ENCODE measurements at places on chromosomes 1 and 21.

DNA sequence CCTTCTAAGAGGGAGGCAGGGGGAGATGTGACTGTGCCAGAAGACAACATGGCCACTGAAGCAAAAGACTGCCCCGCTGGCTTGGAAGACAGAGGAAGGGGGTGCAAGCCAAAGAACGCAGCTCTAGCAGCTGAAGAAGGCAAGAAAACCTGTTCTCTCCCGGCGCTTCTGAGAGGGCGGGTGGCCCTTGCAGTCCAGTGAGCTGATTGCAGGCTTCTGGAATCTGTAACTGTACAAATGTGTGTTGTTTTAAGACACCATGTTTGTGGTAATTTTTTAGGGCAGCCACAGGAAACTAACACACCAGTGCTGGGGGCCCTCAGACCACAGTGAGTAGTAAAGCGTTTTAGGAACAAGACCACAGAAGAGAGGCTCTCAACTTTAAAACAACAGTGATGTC, 47.0 kb downstream of the CD46 start:
- DNase-seq: no peak

- DNase-seq: no peak
Measured at GRCh38 chr1:114574365-114574764, 7.0 kb downstream of the BCAS2 start.

- DNase-seq: no peak
Measured at GRCh38 chr1:236011641-236012040, 53.2 kb downstream of the NID1 start.

- DNase-seq: no peak
Measured at GRCh38 chr1:207820568-207821463, 69.0 kb downstream of the CD46 start.

- no peak for DNase-seq
Measured at GRCh38 chr1:46008585-46008984, 123.8 kb downstream of the PIK3R3 start.

DNA sequence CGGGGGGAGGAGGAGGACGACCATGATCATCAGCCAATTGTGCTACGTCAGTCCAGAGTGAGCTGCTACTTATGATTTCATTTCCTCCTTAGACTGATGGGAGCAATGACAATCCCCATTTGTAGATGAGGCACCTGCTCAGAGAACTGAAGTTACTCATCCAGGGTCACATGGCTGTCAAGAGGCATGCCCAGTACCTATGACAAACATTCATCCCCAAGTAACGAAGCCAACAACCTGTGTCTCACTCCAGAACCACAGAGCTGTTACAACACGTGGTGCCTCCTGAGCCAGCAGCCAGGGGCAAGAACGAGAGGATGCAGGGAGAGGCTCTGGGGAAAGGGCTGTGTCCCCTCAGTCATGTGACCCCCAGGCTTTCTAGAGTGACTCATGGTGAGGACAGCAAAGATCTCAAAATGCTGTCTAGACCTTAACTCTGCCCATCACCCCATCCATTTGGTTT, 93.6 kb downstream of the SIM2 start:
- DNase-seq: peak; percentile 61

DNA sequence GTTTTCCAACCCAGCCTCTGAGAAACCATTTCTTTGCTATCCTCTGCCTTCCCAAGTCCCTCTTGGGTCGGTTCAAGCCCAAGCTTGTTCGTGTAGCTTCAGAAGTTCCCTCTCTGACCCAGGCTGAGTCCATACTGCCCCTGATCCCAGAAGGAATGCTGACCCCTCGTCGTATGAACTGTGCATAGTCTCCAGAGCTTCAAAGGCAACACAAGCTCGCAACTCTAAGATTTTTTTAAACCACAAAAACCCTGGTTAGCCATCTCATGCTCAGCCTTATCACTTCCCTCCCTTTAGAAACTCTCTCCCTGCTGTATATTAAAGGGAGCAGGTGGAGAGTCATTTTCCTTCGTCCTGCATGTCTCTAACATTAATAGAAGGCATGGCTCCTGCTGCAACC, 23.8 kb downstream of the EIF2D start:
- DNase-seq: no peak

DNA sequence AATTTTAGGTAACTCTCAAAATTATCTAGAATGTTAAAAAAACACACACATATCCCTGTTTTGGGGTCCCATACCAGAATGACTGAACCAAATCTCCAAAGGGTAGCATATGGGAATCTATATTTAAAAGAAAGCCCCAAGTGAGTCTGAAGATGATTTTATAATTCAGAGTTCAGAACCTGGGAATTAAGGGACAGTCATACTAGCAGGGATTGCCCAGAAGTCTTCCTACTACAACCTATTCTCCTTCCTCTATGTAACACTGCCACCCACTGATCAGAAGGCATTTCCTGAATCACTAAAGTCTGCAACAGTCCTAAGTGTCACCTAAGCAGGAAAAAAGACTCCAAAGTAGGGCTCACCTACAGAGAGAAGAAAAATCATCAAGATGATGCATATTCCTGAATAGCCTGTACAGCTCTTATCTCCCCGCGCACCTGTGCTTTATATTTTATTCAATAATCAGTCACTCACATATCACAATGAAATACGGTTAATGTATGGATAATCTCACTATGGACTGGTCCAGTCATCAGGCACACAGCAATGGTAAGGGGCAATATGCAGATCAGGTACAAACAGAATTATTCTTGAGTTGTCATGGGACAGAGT, 4.9 kb downstream of the RGS1 start:
- peak; percentile 82 for DNase-seq

DNA sequence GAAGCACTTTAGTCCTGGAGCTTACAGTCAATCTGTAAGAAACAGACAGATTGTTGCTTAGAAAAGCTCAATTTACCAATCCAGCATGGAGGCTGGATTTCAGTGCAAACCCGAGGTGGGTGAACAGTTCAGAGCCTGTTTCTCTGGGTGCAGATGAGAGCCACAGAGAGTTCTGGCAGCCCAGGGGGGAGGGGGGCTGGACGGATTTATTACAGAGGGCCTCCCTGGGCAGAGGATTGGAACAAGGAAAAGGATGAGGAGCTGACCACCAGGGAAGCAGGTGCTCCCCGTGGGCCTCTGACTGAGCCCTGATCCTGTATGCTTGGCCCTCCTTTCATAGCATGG, 38.0 kb upstream of the EPS8L3 start:
- DNase-seq: no peak

- DNase-seq: no peak
Measured at GRCh38 chr1:5962265-5963105, 29.7 kb downstream of the NPHP4 start.

GRCh38 chr1:66925558-66925910, 744 bp downstream of the MIER1 start:
- no peak for DNase-seq

- DNase-seq: no peak
Measured at GRCh38 chr21:43885721-43886120, 20.7 kb downstream of the AGPAT3 start.

- no peak for DNase-seq
Measured at GRCh38 chr1:37034121-37035013, at the start of gene GRIK3. GRIK3 (minus strand) TSS chr1:37034515; CDS start chr1:37034108, 407 bp downstream.

- DNase-seq: no peak
Measured at GRCh38 chr1:194624833-194625232, 1438.4 kb upstream of the B3GALT2 start.

GRCh38 chr21:44051462-44051941, 39.4 kb downstream of the TRAPPC10 start:
- DNase-seq: peak; percentile 73

GRCh38 chr1:78787544-78787943, 137.9 kb downstream of the IFI44 start:
- no peak for DNase-seq

DNA sequence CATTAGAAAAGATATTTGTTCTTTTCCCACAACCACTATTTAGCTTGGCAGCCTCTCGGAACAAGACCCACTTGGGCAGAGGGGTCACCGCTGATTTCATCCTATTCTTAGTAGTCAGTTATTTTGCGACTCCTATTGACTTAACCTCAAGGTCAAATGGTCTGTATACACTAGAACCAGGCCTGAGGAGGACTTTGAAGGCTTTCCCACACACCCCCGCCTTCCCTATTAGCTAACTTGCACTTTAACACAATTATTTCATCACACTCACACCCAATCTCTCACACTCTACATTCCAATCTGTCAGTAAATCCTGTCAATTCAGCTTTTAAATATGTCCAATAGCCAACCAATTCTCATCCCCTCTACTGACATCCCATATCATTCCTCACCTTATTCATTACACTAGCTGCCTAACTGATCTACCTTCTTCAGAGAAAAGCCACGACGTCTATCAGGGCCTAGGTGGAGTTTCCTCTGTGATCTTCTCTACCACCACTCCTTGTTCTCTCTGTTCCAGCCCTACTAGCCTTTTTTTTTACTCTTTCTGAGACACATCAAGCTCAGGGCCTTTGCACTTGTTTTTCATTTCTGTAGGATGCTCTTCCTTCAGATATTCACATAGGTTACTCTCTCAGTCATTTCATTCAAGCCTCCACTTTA, 1.0 kb upstream of the NIBAN1 start:
- DNase-seq: no peak

DNA sequence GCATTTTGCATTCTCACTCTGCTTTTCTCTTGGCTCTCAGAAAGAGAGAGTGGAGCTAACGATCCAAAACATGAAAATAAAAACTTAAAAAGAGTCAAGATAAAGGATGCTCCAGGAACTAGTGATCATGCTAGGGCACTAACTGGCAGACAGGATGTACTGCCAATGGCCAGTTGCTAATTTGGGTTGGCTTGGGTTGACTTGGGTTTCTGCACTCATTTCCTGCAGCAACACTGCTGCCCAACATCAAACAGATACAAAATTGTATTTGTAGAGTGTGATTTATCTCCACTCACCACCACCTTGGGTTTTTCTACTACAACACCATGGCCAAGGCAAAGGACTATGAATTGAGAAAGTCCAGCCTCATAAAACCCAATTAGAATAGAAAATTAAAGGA, 662.3 kb upstream of the PTBP2 start:
- no peak for DNase-seq

DNA sequence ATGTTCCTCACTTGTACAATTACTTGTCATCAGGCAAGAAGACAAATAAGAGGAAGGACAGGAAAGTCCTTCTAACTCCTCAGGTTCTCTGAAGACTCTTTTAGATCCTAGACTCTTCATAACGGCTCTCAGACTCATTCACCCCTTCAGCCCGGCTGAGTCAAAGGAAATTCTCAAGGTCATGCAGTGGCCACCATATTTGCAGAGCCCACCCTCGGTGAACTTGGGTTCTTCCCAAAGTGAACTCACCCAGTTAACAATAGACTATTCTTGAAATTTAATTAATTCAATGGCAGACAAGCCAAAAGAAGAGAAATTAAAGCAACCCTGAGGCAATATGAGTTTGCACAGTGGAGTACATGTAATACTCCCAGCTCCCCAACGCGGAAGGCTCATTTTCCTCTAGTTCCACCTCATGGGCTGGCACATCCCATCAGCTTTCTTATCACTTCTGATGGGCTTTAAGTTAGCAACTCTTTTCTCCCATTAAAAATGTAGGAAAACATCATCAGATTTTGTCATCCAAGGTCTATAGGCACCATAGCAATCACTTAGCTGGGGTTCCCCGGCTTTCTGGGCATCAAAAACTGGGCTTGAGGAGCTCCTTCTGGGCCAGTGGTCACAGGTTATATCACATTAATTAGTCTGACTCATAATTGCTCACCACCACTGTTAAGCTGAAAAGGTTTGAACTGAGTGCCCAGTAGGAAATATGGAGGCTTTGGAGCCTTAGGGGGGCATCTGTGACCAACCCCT, 27.8 kb upstream of the TIAM1 start:
- DNase-seq: no peak

DNA sequence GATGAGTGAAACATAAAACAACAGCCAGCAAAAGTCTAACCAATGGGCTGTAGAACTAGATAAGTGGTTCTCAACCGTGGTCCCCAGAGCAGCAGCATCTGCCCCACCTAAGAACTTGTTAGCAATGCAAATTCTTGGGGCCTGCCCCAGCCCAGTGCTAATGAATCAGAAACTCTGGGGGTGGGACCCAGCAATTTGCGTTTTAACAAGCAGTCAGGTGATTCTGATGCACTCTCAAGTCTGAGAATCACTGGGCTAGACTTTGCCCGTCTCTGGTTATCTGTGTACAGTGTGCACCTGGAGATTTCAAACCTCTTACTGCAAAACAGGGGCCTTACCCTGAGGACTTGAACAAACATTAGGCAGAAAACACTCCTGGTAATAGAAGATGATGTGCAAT, 66.5 kb downstream of the PLXNA2 start:
- DNase-seq: no peak

DNA sequence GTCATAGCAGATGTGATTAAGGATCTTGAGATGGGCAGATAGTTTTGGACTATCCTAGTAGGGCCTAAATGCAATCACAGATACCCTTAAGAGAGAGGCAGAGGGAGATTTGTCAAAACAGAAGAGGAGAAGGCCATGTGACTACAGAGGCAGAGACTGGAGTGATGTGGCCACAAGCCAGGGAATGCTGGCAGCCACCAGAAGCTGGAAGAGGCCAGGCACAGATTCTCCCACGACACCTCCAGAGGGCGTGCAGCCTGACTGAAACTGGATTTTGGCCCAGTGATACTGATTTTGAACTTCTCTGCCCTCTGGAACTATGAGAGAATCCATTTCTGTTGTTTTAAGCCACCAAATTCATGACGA, 52.1 kb upstream of the EPS8L3 start:
- no peak for DNase-seq

DNA sequence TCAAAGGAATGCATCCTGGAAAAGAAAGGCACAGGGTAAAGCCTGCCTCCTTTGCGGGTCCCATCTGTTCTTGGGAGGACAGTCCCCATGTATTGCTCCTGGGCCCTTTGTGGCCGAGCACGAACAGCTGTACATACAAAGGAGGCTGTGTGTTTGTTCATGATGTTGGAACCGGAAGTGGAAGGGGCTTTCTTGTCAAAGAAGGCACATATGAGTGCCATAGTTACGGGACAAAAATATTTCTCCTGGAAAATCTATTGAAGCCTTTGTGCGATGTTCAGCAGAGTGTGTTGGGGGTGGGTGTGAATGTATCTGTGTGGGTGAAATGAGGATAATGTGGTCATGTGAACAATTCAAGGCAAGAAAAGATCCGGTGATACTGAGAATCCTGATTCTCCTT, 297.6 kb downstream of the DISC1 start:
- no peak for DNase-seq

- DNase-seq: no peak
Measured at GRCh38 chr1:34055818-34056217, 109.2 kb downstream of the CSMD2 start.

- no peak for DNase-seq
Measured at GRCh38 chr1:228849011-228849541, 113.8 kb downstream of the RHOU start.

GRCh38 chr1:48775831-48776392, 779 bp downstream of the BEND5 start:
- DNase-seq: no peak

DNA sequence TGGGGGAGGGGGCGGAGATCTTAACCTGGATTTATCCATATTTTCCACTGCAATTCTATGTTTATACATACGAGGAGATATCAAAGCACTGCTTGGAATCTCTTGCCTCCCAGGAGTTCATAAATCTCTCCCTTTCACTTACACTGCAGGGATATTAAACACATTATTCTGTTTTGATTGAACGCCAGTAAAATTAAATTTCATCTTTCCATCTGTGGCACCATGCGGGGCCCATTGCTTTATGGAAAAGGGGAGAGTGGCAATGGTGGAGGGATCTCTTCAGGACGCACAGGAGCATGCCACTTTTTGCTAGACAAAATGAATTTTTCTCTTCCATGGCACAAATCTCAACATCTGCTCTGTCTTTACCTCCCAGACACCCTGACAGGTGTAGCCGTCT, 648.0 kb upstream of the PLXNA2 start:
- no peak for DNase-seq

GRCh38 chr1:160618763-160619274, 28.0 kb downstream of the SLAMF1 start:
- DNase-seq: no peak

Measured in cardiac fibroblast (primary cell).